ENCODE measurements at places on chromosomes 6 and 20.

GRCh38 chr6:40877362-40877761 lies 161.7 kb downstream of the UNC5CL start:
- DNase-seq, result no peak

DNA sequence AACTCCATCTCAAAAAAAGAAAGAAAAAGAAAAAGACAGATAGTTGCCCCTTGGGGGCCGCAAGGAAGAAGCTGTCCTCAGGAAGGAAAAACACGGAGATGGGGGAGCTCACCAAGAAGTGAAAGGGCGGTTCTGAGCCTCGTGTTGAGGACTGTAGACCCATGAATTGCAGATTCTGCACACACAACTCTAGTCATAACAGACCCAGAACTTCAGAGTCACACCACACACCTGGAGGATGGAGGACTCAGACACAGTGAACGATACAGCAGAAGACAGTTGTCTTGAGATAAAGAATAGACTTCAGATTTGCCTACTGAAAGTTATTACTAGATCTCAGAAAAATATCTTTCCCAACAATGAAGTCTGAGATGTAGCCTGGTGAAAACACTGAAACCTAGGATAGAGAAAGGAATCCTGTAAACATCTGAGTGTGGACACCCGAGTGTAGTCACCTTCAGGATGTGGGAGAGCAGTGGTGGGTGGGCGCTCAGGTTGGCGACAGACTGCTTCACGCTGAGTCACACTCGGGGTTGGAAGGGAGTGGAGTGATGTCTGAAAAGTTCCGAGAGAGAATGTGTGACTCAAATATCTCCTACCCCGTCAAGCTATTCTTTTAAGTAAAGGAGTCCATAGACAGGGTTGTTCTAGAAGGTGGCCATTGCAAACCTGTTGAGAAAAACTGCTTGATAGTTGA lies 88.1 kb downstream of the MAP3K4 start:
- DNase-seq, result no peak

DNA sequence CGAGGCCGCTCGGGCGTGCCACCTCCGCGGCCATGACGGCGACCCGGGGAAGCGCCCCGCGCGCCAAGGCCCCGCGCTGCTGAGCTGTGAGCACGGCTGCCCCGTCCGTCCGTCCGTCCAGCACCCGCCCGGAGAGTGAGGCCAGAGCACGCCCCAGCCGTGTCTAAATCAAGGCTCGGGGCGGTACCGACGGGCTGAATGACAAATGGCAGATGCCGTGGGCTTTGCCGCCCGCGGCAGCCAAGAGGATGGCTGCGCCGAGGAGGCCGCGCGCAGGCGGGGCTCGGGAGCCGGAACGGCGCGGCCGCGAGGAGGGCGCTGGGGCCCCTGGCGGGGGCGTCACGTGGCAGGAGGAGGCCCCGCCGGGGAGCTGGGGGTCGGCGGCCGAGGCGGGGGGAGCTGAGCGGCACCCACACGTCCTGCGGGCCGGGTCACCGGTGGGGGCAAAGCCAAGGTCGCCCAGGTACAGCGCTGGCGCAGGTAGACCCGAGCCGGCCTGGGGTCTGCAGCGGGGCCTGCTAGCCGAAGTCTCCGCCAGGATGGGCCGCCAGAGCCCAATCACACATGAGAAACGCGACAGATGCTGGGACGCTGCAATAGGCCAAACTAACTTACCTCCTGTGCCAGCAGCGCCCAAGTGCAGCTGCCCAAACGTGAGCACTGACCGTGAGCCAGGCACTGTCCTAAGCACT lies at the start of gene PLAGL1:
TSS of gene PLAGL1 (minus strand) at position 140 of the 692 bp plus-strand sequence. CDS start 60,123 bp downstream, outside the sequence.
- DNase-seq, result no peak

- DNase-seq, result no peak
Observed at GRCh38 chr6:124040655-124041054, 237.0 kb downstream of the NKAIN2 start.

- DNase-seq, result no peak
Observed at GRCh38 chr6:151993364-151993763, 185.9 kb downstream of the ESR1 start.

DNA sequence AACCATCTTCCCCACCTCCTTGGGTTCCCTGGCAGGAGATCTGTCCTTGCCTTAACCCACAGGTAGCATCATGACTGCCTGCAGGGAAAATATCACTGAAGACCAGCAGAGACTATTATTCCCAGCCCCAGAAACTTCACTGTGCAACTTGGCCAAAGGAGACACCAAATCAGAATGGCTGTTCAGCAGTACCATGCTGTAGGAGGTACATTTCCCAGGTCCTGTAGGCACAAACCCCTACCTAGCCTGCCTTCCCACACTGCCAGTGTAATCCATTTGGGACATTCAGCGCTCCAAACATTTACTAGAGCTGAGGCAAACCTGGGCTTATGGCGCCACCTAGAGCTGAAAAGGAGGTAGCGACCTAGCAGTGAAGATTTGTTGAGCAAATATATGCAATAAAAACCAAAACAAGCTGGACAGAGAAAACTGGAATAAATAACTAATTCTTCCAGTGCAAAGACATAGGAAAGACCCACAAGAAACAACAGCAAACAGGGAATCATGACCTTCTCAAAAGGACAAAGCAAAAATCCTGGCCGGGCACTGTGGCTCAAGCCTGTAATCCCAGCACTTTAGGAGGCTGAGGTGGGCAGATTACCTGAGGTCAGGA lies 60.3 kb downstream of the VTA1 start:
- peak; percentile 25 for DNase-seq

DNA sequence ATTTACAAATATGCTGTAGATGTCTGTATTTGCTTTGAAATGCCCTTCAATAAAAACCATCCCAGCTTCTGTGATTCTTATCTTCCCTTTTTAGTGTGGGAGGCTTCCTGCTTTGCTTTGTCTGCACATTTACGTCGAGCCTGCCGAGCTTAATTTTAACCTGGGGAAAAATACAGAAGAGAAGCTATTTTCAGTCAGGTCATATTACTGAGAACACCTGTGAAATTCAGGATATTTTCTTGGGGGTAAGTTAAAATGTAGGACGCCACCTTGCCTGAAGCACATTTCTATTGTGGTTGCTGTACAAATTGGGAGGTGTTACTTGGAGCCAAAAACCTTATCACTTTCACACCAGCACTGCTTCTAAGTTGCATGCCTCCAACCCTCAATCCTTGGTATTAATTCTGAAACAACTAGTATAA lies 43.6 kb upstream of the FUCA2 start:
- no peak for DNase-seq

- no peak for DNase-seq
Observed at GRCh38 chr6:159098636-159099106, 53.9 kb upstream of the TAGAP start.

- no peak for DNase-seq
Observed at GRCh38 chr6:3290931-3291211, 32.1 kb downstream of the PSMG4 start.

DNA sequence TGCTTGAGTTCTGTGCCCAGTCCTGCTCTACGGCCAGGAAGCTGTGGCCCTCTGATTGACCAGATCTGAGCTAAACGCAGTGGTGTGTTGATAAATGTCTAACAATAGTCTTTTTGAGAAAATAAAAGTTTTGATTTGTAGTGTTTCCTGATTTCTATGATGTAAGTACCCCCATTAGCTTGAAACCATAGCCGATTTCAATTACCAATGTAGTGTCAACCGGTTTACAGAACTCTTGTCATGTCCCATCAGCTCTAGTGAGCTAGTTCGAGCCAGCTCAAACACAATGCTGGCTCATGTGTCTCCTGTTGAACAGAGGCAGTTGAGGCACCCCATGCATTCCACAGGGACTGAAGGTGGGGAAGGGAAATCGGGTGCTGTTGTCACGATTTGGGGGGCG lies 56.7 kb upstream of the ZMYND8 start:
- no peak for DNase-seq

GRCh38 chr6:83008626-83009025 lies 57.0 kb downstream of the UBE3D start:
- DNase-seq, result no peak

GRCh38 chr6:81940451-81940985 lies 188.0 kb upstream of the TENT5A start:
- no peak for DNase-seq

DNA sequence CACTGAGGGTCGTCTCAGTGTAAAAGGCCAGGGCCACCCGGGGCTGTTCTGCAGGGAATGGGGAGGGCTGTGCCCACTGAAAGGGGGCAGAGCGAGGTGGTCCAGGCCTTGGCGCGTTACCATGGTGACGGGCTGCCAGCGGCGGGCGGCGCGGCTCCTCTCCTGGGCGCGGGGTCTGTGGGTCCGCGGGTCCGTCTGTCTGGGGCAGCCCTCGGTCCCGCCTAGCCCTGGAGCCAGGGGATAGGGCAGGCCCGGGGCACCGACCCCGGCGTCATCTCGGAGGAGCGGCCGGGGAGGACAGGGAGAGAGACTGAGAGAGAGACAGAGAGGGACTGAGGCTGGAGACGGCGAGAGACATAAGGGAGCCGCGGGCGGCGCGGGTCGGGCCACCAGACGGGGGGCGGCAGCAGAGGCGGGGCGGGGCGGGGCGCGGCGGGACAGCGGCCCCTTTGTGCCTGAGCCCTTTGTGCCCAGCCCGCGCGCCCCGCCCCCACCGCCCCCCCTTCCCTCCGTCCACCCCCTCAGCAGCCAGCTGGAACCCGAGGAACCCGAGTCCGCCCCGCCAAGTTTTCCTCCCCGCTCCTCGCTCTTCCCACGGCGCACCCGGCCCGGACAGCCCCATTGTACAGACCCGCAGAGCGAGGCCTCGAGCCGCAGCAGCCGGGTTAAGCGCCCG lies at the start of gene KIAA1755:
TSS of gene KIAA1755 (minus strand) at position 358 of the 676 bp plus-strand sequence. CDS start at position 123, 235 bp downstream.
- DNase-seq, result no peak

DNA sequence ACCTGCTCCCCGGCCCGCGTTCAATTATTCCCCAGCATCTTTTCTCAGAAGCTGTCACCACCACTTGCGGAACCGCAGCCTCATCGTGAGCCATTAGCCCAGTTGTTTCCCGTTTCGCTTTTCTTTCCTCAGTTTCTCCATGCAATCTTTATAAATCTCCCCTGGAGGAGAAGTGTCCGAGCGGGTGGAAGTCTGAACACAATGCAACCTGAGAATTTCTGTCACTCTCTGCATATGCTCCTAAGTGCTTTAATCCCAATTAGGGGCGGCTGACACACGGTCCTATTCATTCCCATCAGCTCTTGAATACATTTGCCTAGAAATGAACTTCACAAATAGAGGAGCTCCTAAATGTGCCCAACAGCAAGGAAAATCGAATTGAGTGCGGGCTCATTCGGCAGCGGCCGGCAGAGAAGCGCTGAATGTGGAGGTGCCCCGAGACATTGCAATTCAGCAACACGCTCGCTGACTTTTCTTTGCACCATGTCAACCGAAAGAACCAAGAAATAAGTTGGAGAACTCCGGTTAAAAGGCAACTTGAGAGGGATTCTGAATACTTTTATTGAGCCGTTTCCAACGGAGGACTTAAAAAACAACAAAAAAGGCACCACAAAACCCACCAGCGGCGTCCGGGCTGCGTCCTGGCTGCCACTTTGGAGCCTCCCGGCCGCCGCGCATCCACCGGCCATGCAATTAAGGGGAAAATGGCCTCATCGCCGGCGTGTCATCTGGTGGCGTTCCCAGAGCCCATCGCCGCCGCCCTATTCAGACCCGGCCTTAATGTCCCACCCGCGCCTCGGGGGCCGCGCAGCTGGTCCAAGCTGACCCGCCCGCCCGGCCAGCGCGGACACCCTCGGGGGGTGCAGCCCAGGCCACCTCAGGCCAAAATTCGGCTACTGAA lies 3.9 kb upstream of the PRDM13 start:
- DNase-seq, result no peak

DNA sequence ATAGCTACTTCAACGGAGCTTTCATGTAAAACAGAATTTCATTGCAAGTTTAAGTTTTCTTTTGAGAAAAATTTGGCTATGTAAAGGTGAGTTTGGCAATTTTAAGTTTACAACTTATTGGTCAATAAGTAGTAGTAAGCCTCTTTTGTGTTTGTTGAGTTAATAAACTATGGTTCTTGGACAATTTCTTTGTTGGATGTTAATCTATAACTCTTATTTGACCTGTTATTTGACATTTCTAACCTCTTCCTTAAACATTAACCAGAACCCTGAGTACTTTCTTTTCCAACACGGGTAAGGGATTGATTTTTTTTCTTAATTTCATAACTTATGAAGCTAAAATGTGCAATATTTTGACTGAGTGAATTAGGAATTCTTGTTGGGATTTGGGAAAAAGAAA lies 354.4 kb downstream of the PRKN start:
- no peak for DNase-seq

DNA sequence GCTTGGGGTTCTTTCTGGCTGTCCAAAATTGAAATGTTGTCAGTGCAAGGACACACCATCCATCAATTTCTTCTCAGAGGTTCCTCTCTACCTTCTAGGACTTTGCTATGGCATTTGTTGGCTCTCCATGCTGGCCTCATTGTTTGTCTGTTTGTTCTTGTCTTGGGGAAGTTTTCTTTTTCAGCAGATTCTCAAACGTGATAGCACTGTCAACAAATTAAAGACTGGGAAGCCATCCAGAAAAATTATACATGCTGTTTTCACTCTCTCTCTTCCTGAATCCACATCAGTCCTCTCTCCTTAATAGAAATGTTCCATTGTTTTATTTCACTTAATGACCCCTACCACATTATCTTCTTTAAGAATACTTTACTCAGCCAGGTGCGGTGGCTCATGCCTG lies 130.4 kb downstream of the PCSK2 start:
- no peak for DNase-seq

- DNase-seq, result no peak
Observed at GRCh38 chr6:147164761-147165160, 39.5 kb upstream of the STXBP5 start.

DNA sequence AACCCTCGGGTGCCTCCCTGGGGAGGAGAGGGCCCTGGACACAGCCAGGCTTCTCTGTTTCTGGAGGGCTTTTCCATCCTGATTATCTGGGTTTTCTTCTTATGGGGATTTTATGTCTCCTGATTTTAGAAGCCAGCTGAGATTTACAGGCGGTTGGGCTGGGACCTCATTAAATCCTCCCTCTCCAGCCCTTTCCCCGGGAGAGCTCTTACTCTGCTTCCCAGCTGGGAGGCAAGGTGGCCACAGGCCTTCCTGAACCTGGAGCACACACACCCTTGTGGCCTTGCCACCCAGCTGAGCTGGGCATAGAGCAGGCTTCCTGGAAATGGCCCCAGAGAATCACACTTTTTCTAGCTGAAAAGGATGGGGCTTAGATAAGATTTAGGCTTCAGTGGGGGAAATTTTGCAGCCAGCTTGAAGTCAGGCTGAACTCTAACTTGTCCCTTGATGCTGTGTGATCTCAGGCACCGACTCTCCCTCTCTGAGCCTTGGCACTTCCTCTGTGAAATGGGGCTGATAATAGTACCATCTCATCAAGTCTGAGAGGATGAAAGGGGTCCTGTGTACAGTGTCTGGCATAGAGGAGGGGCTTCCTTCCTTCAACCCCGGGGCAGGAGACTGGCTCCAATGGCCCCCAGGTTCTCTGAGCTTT lies 16.6 kb downstream of the VSTM2L start:
- peak; percentile 47 for DNase-seq

- DNase-seq, result no peak
Observed at GRCh38 chr20:62352402-62353288, 14.5 kb downstream of the LAMA5 start.
